Left ventricle myocardium superior (tissue), 1 donor: ENCODE measurements at places on chromosomes 1 and 21. TPM values are rescaled to one million over a fixed set of nuclear protein-coding genes. Genes with fewer than 3 reads are reported as not detected.

Gene EFNA3
- total RNA-seq, result 1.1 TPM

Gene AGBL4
- 0.50 TPM for total RNA-seq

Gene RAB42
- 1.5 TPM for total RNA-seq

Gene RHBDL2
- not detected for total RNA-seq

Gene ATP1A2
- 243 TPM for total RNA-seq
